Stimulated activated CD8-positive, alpha-beta memory T cell treated with anti-CD3 and anti-CD28 coated beads, Interleukin-4, amount 100 ng/mL, for 1 hour (primary cell): ENCODE measurements at places on chromosomes 5 and 9.

- no peak for DNase-seq
These were observed 142.4 kb downstream of the NMUR2 start for GRCh38 chr5:152262667-152263066.

- no peak for DNase-seq
These were observed 109.9 kb downstream of the PHF2 start for GRCh38 chr9:93686127-93686879.

GRCh38 chr5:164679461-164679860, 1174.0 kb downstream of the MAT2B start:
- no peak for DNase-seq

DNA sequence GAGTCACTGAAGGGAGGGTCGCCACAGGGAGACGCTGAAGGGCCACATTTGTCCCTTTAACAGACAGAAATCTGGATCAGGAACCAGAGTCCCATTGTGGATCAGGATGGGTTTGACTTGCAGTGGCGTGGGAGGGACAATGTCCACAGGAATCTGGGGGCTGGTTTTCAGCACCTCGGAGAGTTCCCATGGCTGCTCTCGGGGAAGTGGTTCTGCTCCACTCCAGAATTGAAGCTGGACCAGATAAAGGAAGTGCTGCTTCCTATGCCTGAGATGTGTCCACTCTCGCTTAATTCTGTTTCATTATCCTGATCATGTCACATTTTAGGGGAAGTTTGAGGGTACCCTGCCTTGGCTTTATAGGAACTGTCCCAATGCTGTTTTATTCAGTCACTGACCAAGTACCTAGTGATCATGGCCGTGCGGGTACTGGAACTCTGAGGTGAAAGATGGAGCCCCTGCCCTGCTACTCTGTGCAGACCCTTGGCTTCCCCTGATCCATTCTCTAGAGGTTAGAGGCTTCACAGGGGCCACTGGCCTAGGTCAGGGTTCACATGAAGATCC, 28.7 kb downstream of the ENHO start:
- no peak for DNase-seq

DNA sequence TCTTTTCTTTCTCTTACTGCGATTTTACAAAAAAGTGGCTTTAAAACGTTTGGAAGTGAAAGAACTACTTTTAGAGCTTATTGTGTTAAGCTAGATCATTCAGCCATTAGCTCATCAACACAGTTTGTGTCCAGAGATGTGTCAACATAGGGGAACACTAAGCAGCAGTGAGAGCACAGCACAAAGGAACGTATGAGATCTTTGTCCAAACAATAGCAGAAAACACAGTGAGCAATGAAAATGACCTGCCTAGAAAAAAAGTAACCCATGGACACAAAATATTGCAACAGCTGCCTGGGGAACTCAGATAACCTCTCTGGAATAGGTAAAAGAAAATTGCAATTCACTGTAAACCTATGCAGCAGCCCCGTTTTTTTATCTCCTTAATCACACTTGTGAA, 372.5 kb downstream of the ARHGEF28 start:
- no peak for DNase-seq

GRCh38 chr9:124005029-124005771, 6.4 kb upstream of the LHX2 start:
- no peak for DNase-seq

DNA sequence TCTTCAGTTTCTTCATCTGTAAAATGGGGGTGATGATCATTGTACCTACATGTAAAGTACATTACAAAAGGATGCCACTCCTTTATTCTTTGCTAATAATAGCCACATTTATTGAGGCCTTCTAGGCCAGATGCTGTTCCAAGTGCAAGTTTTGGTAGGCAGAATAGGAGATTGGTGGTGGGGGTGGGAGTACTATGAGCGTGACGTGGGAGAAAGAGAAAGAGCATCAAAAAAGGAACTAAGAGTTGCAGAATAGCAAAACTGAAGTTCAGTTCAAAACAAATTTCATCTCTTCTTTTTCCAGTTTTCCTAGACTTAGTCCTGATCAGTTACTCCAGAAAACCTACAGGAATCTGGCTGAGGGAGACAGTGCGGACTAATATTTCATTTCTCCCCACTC, 174.1 kb downstream of the SNX18 start:
- DNase-seq: no peak
